Mesenteric fat pad (tissue), 1 donor: ENCODE measurements at places on chromosomes 5 and 9. TPM values are rescaled to one million over a fixed set of nuclear protein-coding genes. Genes with fewer than 3 reads are reported as not detected.

Gene PCDHGC4
- 1.7 TPM for total RNA-seq

Gene NR5A1
- not detected for total RNA-seq

- DNase-seq = no peak
Measured at GRCh38 chr9:79877943-79878602, 306.3 kb downstream of the TLE4 start.

Gene PRLR
- 2.4 TPM for total RNA-seq

GRCh38 chr9:33817327-33818166, 587 bp downstream of the UBE2R2 start:
- DNase-seq = no peak

DNA sequence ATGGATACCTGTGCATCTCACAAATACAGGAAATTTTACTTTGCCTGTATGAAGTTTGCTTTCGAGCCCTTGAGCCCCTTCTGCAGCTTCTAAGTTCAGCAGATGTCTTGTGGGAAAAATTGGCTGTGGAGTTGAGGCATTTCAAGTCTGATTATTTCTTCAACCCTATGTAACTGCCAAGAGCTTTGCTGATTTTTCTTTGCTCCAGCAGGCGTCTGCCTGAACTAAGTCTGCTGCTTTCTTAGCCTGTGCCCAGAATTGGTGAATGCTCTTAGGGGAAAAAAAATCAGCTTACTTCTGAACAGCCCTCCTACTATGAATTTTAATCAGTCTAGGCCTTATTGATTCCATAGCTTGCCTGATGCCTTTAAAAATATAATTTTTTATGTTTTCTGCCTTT, 41.2 kb downstream of the RIC1 start:
- no peak for DNase-seq

GRCh38 chr9:90616806-90617205, 25.8 kb downstream of the DIRAS2 start:
- no peak for DNase-seq

Gene FRRS1L
- total RNA-seq = 0.32 TPM

GRCh38 chr9:133782157-133783130, 44.3 kb upstream of the SARDH start:
- no peak for DNase-seq

DNA sequence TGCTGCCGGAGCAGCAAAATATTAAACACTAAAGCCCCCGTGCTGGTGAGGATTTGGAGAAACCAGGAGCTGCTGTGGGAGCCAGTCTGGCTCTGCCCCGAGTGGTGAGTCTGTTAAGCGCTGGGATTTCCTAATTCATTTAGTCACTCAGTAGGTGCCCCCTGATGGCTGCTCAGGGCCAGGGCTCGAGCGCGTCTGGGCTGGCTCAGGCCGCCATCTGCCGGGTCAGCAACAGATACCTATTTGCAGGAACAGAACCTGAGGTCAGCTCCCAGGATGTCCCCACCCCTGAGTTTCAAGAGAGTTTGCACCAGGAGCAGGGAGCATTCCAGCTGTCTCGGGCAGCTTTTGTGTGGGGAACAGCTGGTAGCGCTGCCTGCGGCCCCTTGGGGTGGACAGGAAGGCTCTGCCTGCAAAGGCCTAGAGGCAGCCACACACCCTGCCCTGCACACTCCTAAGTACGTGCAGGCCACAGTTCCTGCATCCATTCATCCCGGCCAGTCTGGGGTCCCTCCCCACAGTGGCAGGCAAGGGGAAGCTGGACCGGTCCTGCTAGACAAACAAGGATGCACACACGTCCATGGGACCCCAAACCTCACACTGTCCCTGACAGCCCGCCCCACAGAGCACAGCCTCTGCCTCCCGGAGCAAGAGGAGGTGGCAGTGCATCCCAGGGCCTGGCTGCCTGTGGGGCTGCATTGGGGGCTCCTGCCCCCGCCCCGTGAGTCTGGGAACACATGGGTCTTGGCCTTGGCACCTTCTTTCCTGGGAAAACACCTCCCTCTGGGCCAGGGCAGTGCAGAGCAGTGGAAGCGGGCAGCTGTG, 83.7 kb downstream of the ADAMTS2 start:
- peak; percentile 88 for DNase-seq

Gene CHD1
- 62.2 TPM for total RNA-seq

- DNase-seq = no peak
Measured at GRCh38 chr9:18935541-18935940, 97.5 kb downstream of the SAXO1 start.

GRCh38 chr9:110700953-110701352, 32.4 kb downstream of the MUSK start:
- DNase-seq = no peak

Gene PITX1
- 0.13 TPM for total RNA-seq

DNA sequence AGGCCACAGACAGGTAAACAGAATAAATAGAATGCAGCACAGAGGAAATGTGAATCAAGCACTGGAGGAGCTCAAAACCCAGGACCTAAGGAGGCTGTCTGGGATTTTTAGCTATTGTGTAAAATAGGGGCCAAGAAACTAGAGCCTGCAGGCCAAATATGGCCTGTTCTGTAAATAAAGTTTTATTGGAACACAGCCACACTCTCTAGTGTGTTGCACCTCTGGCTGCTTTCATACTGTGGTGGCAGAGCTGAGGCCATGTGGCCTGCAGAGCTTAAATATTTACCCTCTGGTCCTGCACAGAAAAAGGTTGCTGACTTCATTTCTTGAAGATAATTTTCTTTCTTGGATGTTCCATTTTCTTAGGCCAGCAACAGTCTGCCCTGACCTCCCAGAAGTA, 136.4 kb downstream of the WDR41 start:
- DNase-seq = no peak

DNA sequence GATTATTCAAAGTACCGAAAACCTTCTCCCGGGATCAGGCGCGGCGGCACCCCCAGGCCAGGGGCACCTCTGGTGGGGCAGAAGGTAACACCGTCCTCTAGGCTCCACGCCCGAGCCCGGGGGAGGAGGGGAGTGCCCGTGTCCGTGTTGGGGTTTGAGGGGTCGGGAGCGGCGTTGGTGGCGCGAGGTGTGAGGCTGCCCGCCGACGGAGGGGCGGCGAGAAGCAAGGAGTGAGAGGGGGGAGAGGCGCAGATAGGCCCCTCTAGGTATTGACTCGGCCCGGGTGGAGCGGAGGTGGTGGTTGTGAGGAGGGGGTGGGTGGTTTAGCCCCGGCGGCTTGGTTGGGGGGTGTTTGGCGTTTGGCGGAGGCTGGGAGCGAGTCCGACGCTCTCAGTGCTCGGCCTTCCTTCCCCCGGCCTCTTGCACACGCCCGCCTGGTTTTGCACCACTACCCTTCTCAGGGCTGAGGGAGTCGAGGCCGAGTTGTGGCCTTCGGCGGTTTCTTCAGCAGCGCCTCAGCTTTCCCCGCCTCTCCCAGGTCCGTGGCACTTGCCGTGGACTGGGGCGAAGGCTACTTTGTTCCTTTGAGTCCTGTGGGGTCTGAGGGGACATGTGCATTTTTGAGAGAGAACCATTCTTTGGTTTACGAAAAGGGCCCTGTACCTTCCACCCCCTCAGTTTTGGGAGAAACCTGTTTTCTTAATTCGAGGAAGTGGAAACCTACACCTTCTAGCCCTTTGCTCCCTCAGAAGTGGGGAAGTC, 450 bp downstream of the GPBP1 start:
- no peak for DNase-seq

DNA sequence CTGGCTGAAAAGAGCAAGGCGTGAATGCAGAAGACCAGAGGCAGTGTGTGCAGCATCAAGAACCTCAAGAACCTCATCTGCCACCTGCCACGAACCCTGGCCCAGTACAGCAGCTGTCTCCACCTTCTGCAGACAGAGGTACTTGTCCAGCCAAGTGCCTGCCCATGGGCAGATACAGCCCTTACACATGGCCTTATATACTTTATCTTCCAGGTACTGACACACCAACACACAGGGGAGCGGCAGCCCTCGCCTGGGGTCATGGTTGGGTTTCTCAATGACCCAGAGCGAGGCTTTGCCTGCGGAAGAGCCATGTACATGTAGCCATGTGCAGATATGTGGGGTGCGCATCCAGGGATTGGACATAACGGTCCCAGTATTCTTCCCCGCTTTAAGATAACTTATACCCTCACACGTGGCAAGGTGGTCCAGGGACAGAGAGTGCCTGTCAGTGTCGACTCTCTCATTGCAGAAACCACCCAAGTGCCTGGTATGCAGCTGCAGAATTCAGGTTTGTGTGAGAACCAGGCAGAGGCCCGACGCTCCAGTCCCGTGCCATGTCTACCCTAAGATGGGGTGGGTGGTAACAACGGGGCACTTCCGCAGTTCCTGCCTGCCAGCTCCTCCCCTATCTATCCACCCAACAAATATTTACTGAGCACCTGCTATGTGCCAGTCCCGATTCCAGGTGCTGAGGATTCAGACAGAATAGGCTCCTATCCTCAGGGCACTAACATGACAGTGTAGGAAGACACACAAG, 206.9 kb downstream of the FSTL4 start:
- DNase-seq = peak; percentile 59

DNA sequence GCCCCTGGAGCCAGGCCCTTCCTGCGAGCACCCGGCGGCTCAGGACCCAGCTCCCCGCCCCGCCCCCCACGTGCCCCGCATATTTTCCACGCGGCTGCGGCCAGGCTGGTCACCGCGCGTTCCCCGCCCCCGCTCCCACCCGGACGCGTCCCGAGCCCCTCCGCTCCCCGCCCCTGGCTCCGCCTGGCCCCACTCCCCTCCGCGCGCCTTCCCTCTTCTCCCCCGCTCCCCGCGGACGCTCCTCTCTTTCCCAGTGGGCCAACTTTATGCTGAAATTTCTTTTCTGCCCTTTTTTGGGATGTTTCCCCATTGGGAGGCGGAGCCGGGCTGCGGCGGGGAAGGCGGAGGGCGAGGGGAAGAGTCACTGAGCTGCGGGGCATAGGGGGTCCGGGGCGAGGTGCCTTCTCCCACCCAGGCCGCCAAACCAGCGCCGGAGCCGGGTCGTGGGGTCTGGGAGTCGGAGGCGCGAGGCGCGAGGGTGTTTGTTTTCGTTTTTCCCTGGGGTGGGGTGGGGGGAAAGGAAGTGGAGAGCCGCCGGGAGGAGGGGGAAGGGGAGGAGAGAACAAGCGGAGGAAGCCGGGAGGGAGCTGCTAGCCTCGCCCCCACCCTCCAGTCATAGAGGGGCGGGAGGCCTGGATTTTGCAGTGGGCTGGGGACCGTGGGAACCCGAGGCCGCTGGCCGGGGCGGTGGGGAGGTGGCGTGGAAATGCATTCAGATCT, 1.0 kb upstream of the TPM2 start:
- DNase-seq = peak; percentile 93

Gene TPPP
- 5.4 TPM for total RNA-seq

DNA sequence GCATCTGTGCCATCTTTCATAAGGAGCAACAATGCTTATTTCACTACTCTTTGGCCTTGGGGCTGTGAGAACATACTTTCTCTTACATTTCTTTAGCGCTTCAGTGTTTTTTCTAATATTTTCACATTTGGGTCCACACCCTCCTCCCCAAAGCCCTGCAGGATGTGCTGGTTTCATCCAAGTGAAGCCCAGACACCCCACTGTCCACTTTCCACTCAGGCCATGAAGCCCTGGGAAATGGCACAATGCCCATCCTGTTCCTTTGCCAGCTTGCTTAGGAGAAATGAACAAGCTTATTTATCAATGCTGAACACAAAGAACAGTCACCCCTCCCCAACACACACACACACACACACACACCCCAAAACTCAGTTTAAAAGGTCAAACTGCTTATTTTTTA, 17.3 kb upstream of the TMOD1 start:
- no peak for DNase-seq

- DNase-seq = no peak
Measured at GRCh38 chr5:95241635-95242034, 43.3 kb downstream of the MCTP1 start.

GRCh38 chr5:14241141-14241540, 98.0 kb downstream of the TRIO start:
- DNase-seq = no peak

DNA sequence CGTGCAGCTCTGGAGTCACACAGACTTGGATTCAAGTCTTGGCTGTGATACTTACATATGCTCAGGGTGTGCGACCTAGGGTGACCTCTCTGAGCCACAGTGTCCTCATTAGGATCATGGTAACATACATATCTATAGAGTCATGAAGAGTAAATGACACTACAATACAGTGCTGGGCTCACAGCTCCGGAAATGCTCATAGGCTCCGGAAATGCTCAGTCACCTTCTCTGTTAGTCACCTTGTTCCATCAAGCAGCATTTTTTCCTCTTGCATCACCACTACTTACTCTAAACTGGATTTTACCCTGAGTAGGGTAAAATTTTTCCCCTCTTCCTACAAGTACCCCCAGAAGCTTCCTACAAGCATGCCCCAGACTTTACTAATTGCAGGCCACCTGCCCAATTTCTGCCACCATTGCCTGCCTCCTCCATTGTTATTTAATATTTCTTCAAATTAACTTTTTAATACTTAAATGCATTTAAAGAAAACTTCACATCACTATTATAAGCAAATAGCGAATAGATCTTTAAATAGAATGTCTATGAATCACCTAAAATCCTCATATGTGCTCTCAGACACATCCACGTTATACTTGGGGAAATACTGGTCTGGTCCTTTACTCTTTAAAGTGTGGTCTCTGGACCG, 147.6 kb upstream of the SPRY4 start:
- no peak for DNase-seq

- DNase-seq = no peak
Measured at GRCh38 chr5:10339058-10339811, 14.3 kb upstream of the MARCHF6 start.

DNA sequence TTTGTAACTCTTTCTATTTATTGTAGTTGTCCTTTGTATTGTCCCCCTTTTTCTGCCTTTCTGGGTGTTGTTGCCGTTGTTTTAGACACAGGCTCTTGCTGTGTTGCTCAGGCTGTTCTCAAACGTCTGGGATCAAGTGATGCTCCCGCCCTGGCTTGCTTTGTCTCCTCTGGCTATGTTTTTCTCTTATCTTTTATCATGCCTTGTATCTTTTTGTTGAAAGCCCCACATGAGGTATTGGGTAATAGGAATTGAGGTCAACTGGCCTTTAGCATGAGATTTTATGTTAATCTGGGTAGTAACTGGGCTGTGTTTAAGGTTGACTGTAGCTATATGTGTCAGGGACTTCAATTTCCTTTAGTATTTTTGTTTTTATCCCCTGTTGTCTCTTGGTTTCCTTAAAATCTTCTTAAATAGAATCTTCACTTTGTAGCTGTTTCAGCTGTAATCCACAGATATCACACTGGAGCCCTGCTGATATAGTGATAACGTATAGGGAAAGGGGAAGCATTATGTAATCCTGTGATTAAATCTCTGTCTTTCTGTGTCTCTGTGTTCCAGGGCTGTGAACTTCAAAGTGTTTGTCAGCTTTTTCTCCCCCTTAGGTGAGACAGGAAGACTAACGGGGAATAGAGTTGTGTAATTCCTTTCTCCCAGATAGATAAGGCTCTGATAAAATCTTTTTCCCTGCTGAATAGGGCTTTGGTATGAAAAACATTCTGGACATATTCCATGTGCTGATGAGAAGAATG, 25.9 kb upstream of the CACNA1B start:
- DNase-seq = no peak

Gene GRIA1
- total RNA-seq = 3.2 TPM

DNA sequence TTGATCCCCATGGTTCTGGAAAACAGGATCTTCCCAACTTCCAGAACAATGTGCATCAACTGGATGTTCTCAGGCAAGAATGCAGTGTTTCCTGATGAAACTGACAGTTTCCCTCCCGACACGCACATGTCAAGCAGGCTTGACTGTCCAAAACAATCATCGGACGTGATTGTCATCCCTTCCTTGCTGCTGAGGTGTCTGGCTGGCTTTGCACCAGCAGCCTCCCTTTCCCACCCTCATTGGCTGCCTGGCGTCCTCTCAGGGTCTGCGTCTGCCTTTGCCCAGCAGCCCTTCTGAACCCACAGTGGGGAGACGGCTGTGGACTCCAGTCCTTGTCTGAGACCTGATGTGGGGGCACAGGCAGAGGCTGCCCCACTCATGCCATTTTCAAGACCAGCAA, 110.8 kb downstream of the MARCHF3 start:
- DNase-seq = no peak

Gene TAF1L
- total RNA-seq = not detected

GRCh38 chr5:124512952-124513632, 233.3 kb downstream of the ZNF608 start:
- no peak for DNase-seq
